Eye (tissue), 1 donor: ENCODE measurements at places on chromosomes 11 and 22.

DNA sequence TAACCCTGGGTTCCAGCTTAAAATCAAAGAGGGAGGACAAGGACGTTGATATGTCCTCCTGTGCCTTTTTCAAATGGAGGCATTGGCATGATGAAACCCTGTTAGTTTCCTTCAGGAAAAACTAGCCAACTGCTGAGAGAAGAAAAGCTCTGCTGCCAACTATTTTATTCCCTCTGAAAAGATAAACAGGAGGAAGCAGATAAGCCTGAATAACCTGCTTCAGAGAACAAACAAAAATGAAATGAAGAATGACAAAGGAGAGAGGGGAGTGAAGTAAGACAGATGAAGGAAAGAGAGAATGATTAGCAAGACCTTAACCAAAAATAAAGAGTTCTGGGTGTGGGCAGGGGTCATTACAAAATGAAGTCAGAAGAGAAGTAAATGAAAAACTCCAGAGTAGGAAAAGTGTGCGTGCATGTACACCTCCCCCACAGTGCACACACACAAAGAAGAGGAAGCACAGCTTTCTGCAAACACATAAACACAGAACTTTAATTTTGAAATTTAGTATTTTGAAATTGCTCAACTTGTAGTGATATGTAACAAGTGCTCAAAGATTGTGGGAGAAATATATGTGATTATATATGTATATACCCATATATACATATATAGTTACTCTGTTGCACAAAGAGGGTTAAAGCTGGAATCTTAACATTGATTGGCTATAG lies 332.2 kb downstream of the LUZP2 start:
- DNase-seq, result no peak

DNA sequence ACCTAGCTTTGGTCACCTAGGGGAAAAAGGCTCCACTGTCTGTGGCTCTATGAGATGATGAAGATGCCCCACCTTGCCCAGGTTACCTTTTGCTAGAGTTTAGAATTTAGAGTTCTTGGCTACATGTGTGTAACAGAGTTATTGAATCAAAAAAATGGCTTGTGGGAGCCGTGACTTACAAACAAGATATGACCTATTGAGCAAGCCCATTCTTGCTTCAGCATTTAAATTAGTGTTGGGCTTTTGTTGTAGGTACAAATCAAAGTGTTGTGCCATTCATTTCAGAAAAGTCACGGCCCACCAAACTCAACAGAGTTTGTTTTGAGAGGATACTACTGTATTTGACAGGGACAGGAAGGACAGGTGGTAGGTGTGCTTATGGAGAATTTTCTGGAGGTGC lies 768.8 kb downstream of the NTM start:
- DNase-seq, result no peak

DNA sequence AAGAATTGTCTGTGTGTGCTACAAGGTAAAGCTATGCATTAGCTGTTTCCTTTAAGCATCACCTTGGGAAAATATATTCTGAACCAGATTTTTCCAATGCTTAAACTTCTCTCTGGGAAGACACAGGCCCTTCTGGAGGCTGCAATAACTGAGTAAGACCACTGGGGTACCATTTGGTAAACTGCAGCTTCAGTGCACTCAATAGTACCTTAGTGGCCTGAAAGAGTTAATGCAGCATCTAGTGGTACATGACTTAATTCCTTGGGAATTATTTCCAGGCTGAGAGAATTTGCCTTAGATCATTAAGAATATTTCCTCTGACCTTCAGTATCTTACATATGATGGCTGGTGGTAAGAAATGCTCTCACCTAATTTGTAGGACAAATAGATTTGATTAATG lies 727.4 kb downstream of the DLG2 start:
- DNase-seq, result no peak

GRCh38 chr11:11521306-11522002 lies 100.4 kb downstream of the GALNT18 start:
- no peak for DNase-seq
